ENCODE measurements at places on chromosomes 2 and 18.

DNA sequence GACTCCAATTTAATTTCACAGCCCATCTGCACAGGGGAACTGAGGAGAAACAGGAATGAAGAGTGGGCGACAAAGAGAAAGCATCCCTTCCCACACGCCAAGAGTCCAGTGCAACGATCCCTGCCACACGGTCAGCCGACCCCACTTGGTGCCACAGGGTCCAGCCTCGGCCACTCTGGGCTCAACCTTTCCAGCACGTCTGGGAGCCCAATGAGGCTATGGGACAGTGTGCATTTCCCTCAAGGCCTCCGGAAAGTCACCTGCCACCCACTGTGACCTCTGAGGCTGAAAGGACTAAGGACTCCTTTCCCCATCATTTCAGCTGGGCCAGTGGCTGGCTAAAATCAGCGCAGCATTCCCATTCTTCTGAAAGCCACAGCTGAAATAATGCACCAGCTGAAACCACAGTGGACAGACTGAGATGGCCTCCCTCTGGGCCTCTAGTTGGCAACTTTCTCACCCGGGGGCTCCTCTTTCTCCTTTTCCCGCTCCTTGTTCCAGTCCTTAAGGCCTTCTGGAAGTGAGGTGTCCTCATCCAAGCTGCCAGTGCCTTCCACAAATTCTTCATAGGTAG lies 21.2 kb downstream of the TUBB6 start:
- DNase-seq = no peak

DNA sequence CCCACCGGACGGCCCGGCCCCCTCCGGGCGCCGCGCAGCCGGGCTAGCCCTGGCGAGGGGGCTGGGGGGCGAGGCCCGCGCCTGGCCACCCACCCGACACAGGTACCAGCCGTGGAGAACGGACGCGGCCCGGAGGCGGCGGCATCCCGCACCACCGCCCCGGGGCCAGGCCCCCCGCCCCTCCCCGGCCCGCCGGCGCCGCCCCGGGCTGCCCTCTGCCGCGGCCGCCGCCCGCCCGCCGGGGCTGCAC lies 405 bp downstream of the SOS1 start:
- no peak for DNase-seq

DNA sequence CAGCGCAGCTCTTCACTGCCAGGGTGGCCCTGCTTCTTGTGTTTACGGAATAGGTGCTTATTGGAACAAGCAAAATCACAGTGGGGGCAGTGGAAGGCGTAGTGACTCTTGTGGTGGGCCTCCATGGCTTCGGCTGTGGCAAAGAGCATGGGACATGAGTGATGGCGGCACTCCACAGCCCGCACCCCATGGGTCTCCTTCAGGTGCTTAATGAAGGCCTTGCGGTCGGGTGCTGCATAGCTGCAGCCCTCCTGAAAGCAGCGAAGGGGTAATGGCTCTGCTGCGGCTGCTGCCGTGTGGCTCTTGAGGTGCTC lies 10.7 kb downstream of the ZNF142 start:
- DNase-seq = no peak

DNA sequence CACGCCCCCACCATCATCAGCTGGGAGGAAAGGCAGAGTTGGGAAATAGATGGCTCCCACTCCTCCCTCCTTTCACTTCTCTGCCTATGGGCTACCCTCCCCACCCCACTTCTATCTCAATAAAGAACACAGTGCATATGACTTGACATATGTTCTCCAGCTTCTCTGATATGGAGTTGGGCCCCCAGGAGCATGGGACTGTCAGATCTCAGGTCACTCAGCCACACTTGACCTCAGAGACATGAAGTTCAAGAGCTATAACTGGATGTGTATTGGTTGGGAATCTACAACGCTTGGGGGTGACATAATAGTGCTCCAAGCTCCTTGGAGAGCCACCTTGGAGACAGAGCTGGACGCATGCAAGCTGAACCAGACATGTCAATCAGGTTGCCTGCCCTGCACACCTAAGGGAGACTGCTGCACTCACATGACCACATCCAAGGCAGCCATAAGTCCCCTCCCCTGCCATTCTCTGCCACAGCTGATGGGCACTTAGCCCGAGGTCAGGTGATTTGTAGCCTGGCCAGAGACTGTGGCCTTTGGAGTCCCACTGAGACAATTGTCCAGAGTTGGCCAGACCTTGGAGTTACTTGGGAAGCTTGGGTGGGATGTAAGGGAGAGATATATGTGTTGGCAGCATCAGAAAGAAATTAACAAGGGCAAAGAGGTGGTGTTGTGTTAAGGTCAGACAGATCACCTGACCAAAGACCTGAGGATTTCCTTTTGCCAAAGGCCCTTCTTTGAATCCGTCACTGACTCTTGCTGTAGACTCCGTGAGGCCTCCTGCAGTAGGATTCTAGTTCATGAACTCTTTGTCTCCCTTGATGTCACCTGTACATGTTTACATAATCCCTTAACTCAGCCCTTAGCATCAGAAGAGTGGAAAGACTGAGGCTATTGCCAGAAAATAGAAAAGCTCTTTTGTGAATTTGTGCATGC lies 3.7 kb downstream of the INHA start:
- DNase-seq = no peak

DNA sequence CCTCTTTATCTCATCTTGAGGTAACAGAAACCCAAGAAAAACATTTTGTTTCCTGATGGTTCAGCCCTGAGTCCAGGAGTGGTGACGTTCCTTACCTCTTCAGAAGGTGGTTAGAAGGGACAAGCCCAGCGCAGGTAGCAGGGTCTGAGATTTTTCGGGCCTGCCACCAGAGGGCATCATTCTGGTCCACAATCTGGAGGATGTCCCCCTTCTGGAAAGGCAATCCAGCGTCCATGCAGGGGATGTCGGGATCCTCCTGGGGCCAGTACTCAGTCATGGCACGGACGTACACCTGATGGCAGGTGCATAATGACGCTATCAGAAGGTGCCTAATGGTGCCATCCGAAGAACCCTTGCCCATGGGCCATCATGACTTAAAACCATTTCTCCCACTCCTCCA lies 17.7 kb downstream of the MPP4 start:
- no peak for DNase-seq

DNA sequence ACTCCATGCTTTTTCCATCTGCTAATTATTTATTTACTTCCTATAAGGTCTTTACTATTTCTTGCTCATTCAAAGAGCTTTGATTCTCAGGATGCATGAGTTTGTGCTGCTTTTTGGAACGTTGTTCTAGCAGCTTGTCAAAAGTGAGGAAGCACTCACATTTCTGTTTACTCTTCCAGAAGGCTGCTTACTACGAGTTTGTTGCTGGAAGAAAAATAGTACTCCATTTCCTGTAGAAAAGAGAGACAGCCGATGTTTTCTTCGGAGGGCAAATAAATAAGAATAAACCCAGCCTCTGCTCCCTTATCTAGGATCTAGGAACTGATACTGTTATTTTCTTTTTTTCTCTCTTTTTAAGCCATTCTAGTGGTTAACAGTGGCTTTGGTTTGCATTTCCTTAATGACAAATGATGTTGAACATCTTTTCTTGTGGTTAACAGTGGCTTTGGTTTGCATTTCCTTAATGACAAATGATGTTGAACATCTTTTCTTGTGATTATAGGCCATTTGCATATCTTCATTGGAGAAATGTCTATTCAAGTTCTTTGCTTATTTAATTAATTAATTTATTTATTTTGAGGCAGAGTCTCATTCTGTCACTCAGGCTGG lies 20.5 kb downstream of the CYP27A1 start:
- no peak for DNase-seq

DNA sequence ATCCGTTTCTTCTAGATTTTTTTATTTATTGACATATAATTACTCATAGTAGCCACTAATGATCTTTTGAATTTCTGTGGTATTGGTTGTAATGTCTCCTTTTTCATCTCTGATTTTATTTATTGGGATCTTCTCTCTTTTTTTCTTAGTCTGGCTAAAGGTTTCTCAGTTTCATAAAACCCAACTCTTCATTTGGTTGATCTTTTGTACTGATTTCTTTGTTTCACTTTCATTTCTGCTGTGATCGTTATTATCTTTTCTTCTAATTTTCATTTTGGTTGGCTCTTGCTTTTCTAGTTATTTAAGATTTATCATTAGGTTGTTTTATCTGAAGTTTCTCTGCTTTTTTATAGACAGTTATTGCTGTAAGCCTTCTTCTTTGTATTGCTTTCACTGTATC lies 463.6 kb upstream of the CRIM1 start:
- DNase-seq = no peak

- DNase-seq = no peak
Observed at GRCh38 chr2:207121784-207122183, 44.0 kb downstream of the KLF7 start.

DNA sequence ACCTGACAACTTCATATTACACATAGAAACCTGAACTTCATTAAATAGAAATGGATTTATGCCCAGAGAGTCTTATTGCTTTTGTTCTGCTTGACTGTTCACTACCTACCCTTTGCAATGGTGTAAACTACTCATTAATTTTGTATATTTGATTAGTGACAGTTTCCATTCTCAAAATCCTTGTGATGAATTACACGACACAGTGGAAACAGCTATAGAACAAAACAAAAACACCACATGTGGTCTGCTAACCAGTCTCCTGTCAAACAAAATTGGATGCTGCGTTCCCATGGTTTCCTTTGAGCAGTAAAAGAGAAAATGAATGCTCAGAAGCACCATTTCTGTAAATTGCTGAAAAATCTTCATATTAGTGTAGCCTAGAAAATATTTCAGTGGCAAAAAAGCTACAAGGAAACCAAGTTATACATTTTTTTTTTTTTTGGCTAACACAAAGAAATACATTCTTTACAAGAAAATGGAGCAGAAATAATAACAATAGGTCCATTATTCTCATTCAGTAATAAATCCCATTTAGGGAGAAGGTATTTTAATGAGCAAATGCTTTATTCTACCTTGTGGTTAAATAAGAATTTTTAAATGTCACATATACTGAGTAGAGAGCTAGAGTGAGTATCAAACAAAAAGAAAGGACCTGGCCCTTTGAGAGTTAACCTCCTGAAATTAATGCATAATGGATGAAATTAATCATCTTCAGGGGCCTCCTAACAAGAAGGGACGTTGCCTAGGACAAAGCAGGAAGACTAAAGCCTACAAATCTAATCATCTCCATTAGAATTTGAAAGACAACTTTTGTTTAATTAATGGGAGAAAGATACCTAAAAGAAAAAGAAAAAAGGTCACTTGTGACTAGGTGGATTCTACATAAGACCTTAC lies 355.1 kb upstream of the ZC3H15 start:
- no peak for DNase-seq

- DNase-seq = no peak
Observed at GRCh38 chr2:108936076-108936864, 52.8 kb downstream of the EDAR start.

DNA sequence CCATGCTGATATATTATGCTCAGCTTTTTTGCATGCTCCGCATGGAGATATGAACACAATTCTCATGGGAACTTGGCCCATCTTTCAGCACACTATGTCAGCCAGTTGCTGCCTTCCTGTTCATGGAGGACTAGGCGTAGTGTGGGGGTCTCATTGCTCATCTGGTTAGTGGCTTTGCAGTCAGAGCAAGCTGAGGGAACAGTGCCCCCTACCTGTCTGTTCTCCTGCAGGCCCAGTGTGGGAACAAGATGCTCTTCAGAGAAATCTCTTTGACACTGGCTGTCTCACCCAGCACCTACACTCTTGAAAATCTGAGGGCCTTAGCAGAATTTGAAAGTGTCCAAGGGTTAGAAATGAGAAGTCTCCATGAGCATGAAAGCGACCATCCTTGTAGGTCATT lies 47.1 kb downstream of the SPTBN1 start:
- DNase-seq = peak; percentile 32

- no peak for DNase-seq
Observed at GRCh38 chr2:41940060-41940744, 107.6 kb upstream of the PKDCC start.

DNA sequence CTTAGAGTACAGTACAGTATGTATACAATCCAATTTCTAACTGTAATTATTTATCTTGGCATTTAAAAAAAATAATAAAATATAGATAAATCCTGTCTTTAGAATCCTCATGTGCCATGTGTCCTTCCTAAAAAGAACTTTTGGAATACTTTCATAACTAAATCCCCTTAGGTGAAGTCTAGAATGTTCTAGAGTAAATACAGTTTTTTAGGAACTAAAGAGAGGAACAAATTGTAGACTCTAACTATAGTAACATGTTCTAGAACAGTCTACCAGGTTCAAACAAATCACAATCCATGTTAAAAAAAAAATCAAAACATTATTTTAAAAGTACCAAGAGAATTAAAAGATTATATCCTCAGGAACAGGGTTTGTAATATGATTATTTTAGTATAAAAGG lies 80.6 kb upstream of the CCDC141 start:
- no peak for DNase-seq

DNA sequence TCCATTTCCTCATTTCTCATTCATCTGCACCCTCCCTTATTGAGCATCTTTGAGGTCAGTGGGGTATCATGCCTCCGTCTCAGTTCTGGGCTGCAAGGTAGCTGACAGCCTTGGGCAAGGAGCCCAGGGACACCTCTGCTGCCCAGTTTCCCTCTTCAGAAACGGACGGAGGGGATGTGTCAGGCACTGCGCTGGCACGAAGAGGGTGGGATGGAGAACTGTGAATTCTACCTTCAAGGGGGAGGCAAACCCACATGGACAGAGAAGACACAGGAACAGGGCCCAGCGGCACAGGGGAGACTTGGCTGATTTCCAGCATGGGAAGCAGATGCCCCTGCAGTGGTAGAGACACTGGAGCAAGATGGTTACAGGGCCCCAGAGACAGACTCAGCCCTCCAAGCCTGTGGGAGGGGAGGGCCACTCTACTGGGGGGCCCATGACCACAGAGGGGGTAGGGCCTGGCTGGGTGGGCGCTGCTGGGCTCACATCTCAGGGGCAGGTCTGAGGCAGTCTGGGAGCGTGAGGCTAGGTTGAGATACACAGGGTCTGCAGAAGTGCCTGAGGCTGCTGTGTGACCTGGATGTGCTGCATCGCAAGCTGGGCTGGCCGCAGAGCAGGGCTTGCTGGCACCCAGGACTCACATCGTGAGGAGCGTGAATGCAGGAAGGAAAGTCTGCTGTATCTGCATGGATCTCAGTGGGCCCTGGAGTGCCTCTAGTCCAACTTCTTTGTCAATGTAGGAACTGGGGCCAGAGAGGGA lies 92.3 kb downstream of the HS1BP3 start:
- DNase-seq = no peak

DNA sequence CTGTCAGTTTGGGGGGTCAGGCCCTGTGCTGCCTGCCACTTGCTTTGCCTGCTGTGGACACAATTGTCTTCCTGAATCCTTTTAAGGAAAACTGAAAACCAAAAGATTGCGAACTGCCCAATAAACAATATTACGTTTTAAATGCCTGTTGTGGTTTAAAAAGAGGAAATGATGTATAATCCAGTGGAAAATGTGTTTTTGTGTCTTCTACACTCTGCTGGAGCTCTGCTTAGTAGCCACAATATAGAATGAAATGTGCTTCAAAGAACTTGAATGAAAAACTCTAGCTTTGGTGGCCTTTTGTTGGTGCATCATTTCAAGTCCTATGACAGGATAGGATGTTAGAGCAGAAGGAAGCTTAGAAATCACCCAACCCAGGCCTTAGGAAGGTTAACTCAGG lies 23.2 kb upstream of the CABYR start:
- no peak for DNase-seq

DNA sequence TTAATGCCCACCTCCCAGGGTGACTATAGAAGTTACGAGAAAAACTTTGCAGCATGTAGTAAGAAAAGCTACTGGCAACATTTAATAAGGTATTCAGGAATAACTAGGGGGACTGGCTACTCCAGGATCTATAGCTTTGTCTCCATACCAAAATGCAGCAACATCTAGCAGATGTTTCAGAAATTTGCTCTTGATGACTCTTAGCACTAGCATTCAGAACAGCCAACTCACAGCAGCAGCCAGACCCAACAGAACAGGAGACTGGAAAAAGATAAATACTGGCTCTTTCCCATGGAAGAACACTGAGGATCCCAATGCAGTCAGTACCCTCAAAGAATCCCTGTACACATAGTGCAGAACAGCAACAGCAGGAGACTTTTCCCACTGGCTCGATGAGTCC lies 105.0 kb downstream of the PRKRA start:
- no peak for DNase-seq

Data from hippocampal formation (tissue), 2 donors.